ENCODE measurements at places on chromosomes 4 and X. TPM values are rescaled to one million over a fixed set of nuclear protein-coding genes. Genes with fewer than 3 reads are reported as not detected.
A peak's percentile ranks its signal among the peaks of the same experiment; 100 is the strongest.

NMU gene
- 0.65 TPM for polyA plus RNA-seq

CCDC160 gene
- polyA plus RNA-seq, result not detected

UGT2B11 gene
- not detected for polyA plus RNA-seq

DNA sequence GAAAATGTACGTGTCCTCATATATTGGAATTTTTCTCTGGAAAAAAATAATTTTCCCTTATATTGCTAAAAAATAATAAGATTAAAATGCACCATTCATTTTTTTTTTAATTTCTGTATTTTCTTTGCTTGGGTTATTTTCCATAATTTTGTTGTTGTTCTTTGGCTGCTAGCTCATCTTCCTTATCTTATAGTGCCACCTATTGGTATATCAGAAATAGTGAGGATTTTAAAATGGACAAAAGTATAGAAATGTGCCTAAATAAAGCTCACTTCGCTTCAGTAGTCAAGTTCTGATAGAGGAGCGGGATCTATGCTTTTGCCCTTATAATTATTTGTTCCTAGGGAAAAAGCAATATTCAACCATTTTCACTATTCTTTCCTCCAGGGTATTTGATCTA is 134.8 kb downstream of the NAP1L3 start:
- peak; percentile 4 for DNase-seq
- no peaks in the 10 kb centered on the region for H3K27me3 ChIP-seq
- no peak overlapping the region for H3K4me3 ChIP-seq
- H3K36me3 ChIP-seq, result no peaks in the 10 kb centered on the region

DNA sequence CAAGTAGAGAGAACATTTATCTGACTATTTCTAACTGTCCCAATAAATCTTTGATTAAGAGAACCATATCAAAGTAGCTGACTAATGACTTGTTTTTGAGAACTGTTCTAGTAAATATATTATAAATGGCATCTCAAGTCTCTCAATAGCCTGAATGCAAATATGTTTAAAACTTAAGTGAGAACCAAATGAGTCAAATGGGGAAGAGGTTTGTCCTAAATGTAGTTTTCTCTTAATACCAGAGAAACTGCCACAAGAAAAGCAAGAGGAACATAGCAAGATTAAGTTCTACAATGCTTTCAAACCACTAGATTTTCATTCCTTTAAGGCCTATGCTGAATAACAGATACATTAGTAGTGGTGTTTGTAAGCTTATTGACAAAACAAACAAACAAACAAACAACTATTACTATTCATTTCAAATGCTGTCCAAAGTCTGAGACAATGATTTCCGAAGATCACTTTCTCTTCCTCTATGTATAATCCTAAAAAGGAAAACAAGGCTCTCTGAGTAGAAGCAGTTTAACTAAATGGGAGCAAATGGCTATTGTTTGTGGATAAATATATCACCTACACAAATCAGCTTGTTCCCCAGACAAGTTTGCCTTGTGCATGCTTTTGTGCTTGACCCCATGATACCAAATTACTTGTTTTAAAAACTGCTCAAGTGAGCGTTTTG is 408.4 kb upstream of the EMCN start:
- H3K27me3 ChIP-seq, result no peaks in the 10 kb centered on the region
- no peak overlapping the region for H3K4me3 ChIP-seq
- H3K27ac ChIP-seq, result no peak overlapping the region
- no peaks in the 10 kb centered on the region for H3K4me1 ChIP-seq
- DNase-seq, result no peak

DNA sequence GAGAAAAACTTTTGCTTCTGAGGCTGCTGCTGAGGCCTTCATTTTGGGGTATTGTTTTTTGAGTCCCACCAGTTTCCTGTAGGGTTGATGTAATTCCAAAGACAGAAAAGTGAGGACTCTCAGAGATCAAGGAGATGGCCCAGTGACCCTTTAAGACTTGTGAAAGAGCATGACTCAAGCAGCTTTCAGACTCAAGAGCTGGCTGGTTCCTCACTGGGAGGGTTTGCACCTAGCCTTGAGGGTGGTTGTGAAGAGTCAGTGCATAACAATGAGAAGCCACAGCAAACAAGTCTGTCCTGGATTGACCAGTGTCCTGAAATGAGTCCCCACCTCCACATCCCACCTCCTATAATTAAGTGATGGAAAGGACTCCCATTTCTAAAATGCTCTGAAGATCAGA is 89.2 kb downstream of the NHS start:
- no peak for DNase-seq
- no peaks in the 10 kb centered on the region for H3K27me3 ChIP-seq
- no peaks in the 10 kb centered on the region for H3K36me3 ChIP-seq
- peaks cover 5% of the 10 kb centered on the region for H3K4me1 ChIP-seq

DNA sequence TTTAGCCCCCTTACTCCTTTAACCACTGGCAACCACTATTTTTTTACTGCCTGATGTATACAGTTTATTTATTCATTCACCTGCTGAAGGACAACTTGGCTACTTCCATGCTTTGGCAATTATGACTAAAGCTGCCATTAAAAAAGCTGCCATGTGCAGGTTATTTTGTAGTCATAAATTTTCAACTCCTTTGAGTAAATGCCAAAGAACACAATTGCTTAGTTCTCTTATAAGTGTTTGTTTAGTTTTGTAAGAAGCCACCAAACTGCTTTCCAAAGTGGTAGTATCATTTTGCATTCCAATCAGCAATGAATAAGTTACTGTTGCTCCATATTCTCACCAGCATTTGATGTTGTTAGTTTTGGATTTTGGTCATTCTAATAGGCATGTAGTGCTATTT is 1831.8 kb downstream of the PCDH7 start:
- no peak overlapping the region for H3K4me3 ChIP-seq
- H3K27ac ChIP-seq, result no peak overlapping the region
- DNase-seq, result no peak
- no peaks in the 10 kb centered on the region for H3K36me3 ChIP-seq
- H3K4me1 ChIP-seq, result no peaks in the 10 kb centered on the region

- DNase-seq, result no peak
- peaks cover 12% of the 10 kb centered on the region for H3K4me1 ChIP-seq
- H3K27me3 ChIP-seq, result no peaks in the 10 kb centered on the region
- peak overlapping the region; percentile 81 for H3K4me3 ChIP-seq
Measured at GRCh38 chr4:77817304-77818072, 1.7 kb downstream of the CNOT6L start.

DNA sequence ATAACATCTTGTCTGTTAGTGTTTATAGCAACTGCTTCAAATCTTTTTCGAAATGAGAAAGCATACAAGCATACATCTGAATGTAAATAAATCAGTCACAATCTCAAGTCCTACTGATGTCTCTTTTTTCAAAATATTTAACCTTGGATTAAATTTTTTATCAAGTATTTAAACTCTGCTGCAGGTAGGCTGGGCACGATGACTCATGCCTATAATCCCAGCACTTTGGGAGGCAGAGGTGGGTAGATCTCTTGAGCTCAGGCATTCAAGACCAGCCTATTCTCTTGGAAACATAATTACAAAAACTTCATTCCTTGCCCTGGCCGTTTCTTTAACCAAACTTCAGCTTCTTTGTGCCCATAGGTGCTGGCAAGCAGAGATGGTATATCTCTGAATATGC is 540.3 kb upstream of the GALNT7 start:
- no peaks in the 10 kb centered on the region for H3K27me3 ChIP-seq
- no peaks in the 10 kb centered on the region for H3K36me3 ChIP-seq
- H3K27ac ChIP-seq, result no peak overlapping the region
- no peak overlapping the region for H3K4me3 ChIP-seq
- H3K4me1 ChIP-seq, result no peaks in the 10 kb centered on the region
- no peak for DNase-seq

- DNase-seq, result no peak
- no peak overlapping the region for H3K27ac ChIP-seq
- no peaks in the 10 kb centered on the region for H3K27me3 ChIP-seq
Measured at GRCh38 chrX:23737413-23737812, 5.7 kb downstream of the ACOT9 start.

GRCh38 chrX:26470941-26471340 is 255.0 kb downstream of the MAGEB5 start:
- H3K4me1 ChIP-seq, result no peaks in the 10 kb centered on the region
- no peaks in the 10 kb centered on the region for H3K27me3 ChIP-seq
- H3K36me3 ChIP-seq, result no peaks in the 10 kb centered on the region
- H3K27ac ChIP-seq, result no peak overlapping the region

- H3K36me3 ChIP-seq, result no peaks in the 10 kb centered on the region
- H3K27ac ChIP-seq, result peak overlapping the region; percentile 99
- peaks cover 11% of the 10 kb centered on the region for H3K4me1 ChIP-seq
- H3K27me3 ChIP-seq, result no peaks in the 10 kb centered on the region
- DNase-seq, result no peak
Measured at GRCh38 chr4:87006426-87006675, 71.5 kb downstream of the AFF1 start.

DNA sequence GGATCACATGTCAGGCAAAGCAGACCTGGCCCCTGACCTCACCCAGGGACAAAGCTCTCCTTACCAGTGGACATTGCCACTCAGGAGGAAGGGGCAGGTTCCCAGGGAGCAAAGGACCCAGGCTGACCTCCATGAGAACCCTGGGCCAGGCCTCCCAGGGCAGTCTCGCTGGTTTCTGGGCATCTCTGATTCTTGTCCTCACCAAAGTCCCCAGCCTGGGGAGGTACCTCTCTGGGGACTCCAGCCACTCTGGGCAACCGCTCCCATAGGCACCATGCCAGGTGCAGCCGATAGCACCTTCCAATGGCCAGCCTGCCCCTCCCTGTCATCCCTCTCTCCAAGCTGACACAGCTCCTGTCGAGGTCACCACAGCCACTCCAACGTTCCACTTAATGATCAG is 7.9 kb downstream of the EVC2 start:
- H3K4me1 ChIP-seq, result no peaks in the 10 kb centered on the region
- no peak overlapping the region for H3K4me3 ChIP-seq
- no peaks in the 10 kb centered on the region for H3K27me3 ChIP-seq
- no peak for DNase-seq
- no peaks in the 10 kb centered on the region for H3K36me3 ChIP-seq
- no peak overlapping the region for H3K27ac ChIP-seq

DNA sequence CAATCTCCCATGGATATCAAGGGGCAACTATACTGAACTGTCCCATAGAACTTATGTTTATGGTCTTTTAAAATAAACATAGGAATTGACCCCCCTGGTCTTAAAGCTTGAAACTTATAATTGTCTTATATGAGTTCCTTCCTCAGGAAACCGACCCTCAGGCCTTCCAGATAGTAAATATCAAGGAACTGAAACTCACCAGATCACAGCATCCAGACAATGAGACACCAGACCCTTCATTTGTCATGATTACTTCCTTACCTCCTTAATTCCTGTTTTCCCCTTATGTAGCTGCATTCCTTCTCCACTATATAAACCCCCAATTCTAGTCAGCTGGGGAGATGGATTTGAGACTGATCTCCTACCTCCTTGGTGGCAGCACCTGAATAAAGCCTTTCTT is 94.8 kb upstream of the GRPR start:
- no peaks in the 10 kb centered on the region for H3K36me3 ChIP-seq
- DNase-seq, result no peak
- no peak overlapping the region for H3K4me3 ChIP-seq
- no peaks in the 10 kb centered on the region for H3K4me1 ChIP-seq

DNA sequence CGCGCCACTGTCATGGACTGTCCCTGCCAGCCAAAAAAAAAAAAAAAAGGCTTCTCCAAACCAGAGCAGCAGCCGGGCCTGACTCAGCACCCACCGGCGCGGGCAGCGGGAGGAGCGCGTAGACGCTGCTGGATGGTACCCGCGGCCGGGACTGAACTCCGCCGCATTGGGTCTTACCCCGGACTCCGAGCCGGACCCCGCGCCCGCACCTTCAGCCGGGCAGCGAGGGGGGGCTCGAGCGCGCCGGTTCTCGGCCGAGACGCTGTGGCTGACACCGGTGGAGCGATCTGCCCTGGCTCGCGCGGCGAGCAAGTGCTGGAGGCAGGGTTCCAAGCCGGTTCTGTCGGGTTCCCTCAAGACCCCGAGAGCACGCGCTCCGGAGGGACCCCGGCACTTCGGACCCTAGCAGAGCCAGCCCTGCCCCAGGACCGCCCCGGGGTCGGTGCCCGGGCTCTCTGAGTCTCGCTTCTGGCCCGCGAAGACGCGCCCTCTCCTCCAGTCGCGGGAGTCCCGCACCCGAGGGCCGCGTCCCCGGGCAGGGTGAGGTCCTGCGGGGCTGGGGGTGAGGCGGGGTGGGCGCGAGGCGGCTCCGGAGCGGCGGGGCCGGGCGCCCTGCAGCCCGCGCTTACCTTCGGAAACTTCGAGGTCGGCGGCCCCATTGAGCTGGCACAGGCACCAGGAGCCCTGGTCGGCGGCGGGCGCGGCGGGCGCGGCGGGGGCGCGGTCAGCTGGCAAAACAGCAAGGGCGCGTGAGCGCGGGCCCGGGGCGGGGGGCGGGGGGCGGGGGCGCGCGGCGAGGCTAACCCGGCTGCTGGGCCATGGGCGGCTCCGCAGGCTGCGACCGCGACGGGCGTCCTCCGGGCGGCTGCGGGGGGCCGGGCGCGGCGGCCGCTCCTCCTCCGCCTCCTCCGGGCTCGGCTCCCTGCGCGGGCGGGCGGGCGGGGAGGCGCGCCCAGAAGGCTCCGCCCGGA is 11.8 kb upstream of the MAN2B2 start:
- peak; percentile 86 for DNase-seq
- peaks cover 31% of the 10 kb centered on the region for H3K27me3 ChIP-seq
- no peak overlapping the region for H3K27ac ChIP-seq
- no peaks in the 10 kb centered on the region for H3K36me3 ChIP-seq

DNA sequence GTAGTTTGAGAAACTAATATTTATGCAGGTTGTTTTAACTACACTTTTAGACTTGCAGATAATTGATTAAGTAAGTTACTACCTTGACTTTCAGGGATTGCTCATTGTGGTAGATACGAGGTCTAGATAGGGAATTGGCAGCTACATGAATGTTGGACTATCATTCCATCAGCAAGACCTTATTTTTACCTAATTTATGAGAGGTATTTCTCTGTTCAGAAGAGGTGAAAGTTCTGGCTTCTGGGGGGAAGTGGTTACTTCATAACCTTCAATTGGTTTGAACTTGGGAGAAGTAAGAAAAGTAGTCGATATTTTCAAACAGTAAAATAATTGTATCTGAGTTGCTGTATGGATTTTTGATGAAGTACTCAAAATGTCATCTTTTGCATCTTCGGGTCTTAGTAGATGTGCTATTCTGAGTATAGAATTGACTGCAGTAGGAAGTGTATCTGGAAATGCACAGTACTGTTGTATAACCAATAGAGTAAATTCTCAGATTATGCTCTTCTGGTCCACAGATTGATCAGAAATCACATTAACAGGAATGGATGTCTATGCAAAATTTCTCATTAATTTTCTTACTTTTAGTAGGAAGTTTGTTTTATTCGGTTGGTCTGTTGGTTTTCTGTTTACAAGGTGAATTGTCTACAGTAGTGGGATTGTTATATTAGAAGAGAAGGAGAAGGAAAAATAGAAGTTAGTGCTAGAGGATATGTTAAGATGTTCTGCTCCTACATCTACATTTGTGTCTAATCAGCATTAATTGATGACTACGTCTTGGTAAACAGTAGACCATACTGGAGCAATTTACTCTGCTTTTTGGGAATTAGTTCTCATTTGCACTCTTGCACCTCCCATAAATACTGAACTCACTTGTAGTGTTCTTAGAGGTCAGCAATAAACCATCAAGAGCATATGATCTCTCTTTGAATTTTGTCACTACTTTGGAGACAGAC is 3.0 kb downstream of the NFKB1 start:
- DNase-seq, result no peak
- peaks cover 8% of the 10 kb centered on the region for H3K4me1 ChIP-seq
- H3K27ac ChIP-seq, result no peak overlapping the region
- H3K36me3 ChIP-seq, result no peaks in the 10 kb centered on the region
- H3K4me3 ChIP-seq, result no peak overlapping the region
